Thoracic aorta endothelial cell (primary cell): ENCODE measurements at places on chromosomes 4 and X. TPM values are rescaled to one million over a fixed set of nuclear protein-coding genes. Genes with fewer than 3 reads are reported as not detected.

FAM13A gene
- total RNA-seq: 9.8 and 13.9 TPM in 2 replicates

FMR1NB gene
- not detected in 2 replicates for total RNA-seq

ATP6AP2 gene
- total RNA-seq: 95.2 and 121 TPM in 2 replicates

PNMA5 gene
- not detected in 2 replicates for total RNA-seq

ZCCHC18 gene
- total RNA-seq: 1.7 and 2.3 TPM in 2 replicates

FAAH2 gene
- total RNA-seq: 0.07 and 0.66 TPM in 2 replicates

DMRTC1 gene
- total RNA-seq: not detected in 2 replicates

VCX2 gene
- total RNA-seq: not detected in 2 replicates

MAGEC2 gene
- not detected in 2 replicates for total RNA-seq

CSAG3 gene
- total RNA-seq: not detected in 2 replicates

AFM gene
- total RNA-seq: not detected in 2 replicates
